ENCODE measurements at places on chromosomes 5 and 9.

- DNase-seq, result peak; percentile 5
Observed at GRCh38 chr9:95313010-95313498, 4.5 kb downstream of the FANCC start.

DNA sequence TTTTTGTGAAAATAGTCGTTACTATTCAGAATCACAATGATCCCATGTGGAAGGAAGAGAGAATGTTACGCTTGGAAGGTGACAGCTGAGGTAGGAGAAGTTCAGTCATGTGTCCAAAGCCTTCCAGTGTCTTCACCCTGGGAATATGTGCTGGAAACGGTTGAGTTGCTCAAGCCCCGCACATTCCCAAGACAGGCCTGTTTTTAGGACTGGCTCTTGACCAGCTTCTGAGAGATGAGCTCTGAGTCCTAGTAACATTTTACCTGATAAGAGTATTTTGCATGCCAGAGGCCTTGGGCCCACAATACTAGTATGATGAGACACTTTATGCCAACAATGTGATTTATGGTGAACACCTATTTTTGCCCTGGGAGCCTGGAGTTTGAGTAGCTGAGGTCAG lies 101.7 kb downstream of the LMNB1 start:
- DNase-seq, result no peak

DNA sequence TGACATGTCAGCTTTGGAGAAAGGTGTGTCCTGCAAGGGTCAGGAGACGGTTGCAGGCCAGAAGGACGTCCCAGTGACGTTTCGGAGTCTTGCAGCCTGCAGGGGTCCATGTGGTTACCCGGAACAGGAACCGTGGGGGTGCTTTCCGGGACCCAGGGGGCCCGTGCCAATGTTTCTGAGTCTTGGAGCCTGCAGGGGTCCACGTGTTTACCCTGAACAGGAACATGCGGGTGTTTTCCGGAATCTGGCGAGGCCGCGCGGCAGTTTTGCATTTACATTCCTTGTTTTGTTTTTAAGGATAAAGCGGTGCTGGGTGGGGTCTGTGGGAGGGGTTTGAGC lies 30.6 kb downstream of the NKD2 start:
- no peak for DNase-seq

DNA sequence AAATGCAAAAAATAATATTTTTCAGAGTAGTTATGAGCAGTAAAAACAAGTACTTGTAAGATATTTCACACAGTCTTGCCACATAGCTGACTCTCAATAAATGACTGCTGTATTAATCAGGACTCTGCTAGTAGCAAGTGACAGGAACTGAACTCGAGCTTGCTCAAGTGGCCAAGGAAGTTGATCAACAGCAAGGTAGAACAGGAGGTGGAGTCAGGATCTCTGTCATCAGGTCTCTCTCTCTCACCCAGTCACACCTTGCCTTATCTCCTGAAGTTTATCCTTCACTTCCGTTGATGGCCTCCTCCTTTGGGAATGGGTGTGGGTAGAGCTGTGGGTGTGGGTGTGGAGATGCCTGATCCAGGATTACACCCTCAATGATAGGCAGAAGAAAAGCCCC lies 107.0 kb downstream of the GPBP1 start:
- DNase-seq, result no peak

DNA sequence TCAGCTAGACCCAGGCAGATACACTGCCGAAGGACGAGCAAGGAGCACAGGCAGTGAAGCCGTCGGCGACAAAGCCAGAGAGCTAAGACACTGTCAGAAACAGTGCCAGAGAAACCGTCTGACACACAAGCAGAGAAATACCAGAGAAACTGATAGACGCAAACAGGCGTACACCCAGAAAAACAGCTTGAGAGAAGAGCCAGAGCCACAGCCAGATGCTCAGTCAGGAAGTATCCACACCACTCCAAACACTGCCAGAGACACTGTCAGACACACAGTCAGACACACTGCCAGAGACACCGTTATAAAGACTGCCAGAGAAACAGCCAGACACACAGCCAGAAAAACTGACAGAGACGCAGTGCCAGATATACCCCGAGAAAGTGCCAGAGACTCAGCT lies 19.1 kb downstream of the CNTFR start:
- no peak for DNase-seq

DNA sequence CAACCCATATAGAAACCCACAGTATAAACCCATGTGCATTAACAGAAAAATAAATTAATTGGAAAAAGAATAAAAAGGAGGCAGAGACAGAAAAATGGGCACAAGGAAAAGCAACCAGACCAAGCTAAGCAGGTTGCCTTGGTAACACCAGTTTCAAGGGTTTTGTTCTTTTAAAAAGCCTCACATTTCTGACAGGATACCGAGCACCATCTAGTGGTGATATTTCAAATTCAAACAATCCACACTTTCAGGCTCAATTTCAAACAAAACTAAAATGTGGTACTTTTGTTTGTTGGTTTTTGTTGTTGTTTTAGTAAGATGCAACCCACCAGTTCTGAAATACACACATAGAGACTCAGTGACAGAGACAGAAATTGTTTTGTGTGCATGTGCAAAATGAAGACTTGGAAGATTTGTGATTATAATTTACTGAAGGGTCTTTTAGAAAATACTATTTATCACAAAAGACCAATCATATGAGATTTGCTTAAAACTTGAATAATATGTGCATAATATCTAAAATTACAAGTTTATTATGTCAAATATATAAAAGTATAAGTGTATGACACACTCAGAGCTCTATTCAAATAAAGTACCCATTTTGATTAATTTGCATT lies 318.2 kb downstream of the SLCO4C1 start:
- DNase-seq, result no peak

DNA sequence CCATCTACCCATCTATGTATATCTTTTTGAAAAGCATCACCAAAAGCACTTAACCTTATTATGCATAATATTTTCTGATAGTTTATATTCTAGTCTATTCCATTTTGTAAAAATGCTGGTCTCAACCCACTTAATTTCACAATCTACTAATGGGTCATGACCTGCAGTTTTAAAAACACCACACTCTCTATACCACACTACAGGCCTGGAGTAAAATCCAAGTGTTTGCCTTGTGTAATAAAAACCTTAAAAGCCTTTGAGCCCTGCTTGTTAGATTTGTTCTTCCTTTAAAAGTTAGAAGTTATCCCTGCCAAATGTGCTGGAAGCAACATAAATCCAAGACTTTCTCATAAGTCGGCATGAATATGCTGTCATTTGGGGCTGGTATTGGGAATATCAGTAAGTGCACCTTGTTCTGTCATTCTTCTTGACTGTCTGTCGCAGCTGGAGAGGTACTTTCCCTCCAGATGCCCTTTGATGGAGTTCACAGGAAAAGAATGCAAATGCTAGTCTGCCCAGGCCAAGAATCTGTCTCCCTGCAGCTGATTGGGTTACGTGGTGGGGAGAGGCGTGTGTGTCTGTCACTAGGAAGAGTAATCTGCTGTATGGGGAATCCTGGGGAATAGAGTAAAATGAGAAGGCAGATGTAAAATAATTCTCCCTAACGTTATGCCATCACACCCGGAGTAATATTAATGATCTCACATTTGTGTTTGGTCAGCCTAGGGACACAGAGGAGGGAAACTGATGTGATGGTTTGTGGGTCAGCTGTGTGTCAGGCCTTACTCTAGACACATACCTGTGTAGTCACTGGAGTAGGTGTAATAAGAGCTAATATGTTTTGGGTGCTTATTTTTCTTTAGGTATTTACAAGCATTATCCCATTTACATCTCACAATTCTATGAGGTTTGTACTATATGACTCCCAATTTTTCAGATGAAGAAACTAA lies 79.4 kb downstream of the ZNF366 start:
- DNase-seq, result no peak

GRCh38 chr5:139914218-139914807 lies 118.7 kb downstream of the PSD2 start:
- DNase-seq, result no peak

GRCh38 chr5:135400866-135401265 lies 1.8 kb upstream of the MACROH2A1 start:
- no peak for DNase-seq

DNA sequence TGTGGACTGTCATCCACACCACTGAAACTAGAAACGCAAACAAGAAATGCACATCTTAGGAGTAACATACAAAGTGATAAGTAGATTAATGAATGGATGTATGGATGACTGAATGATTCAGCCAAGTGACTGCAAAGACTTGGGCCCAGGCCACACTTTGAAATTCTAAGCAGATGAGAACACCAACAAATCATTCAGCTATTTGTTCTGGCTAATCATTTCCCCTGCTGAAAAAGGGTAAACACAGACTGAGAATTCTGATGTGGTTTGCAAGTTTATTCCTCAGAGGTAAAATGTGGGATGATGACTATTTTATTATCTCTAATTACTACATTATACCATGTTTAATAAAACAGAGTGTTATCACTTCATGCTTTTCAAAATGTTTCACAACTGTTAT lies 163.2 kb upstream of the ADAMTS16 start:
- DNase-seq, result no peak

DNA sequence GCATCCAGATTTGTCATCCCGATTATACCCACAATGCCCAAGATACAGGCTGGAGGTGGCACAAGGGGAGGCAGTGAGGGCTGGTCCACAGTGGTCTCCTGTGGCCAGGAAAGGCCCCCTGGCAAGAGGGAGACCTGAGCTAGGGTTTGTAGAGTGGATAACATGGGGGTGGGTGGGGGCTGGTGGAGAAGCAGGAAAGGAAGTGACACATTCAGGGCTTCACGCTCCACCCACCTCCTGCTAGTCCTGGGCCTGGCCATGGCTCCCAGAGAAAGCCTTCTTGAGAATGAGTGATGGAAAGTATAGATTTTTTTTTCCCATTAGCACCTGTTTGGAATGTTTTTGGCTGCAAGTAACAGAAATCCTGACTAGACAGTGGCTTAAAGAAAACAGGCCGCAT lies 81.3 kb downstream of the ANKRD33B start:
- DNase-seq, result no peak

DNA sequence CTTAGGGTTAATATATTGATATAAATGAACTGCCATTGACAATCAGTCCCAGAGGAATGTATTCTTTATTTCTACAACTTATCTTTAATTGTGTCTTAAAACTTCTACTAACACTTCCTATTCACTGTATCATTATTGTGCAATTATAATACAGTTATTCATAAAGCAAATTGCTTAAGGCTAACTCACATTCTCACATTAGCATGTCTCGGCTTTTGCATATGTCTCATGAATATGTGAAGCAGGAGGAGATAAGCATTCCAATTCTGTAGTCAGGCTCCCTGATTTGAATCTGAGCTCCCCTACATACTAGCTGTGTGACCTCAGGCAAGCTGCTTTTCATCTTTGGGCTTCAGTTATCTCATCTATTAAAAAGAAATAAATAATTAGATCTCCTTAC lies 45.4 kb downstream of the PLGRKT start:
- DNase-seq, result no peak

DNA sequence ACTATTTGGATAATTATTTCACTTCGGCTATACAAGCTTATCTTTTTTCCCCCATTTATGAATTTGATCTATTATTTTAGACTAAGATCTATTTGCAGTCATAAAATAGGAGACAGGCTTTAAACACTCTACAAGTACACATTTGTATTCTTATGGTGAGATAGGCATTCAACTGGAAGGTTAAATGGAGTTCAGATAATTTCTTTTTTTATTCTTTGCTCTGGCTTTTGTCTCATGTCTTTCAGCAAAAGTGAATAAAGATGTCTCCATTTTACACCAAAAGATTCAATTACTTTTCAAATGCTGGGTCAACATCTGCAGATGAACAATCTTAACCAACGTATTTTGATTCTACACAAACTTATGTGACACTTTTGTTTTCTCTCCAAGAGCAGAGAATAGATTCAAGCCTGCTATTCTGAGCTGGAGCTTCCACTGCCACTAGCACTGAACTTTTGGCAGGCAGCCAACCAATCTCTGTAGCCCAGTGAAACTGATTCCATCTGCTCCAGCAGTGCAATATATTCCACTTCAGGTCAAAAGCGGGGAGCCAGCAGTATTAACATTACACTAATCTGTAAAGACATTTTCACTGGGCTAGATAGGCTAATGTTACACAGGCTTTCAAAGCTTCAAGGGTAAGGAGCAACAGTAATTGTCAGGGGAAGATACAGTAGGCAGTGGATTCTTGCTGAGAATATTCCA lies 452.0 kb upstream of the ZNF608 start:
- DNase-seq, result peak; percentile 26

DNA sequence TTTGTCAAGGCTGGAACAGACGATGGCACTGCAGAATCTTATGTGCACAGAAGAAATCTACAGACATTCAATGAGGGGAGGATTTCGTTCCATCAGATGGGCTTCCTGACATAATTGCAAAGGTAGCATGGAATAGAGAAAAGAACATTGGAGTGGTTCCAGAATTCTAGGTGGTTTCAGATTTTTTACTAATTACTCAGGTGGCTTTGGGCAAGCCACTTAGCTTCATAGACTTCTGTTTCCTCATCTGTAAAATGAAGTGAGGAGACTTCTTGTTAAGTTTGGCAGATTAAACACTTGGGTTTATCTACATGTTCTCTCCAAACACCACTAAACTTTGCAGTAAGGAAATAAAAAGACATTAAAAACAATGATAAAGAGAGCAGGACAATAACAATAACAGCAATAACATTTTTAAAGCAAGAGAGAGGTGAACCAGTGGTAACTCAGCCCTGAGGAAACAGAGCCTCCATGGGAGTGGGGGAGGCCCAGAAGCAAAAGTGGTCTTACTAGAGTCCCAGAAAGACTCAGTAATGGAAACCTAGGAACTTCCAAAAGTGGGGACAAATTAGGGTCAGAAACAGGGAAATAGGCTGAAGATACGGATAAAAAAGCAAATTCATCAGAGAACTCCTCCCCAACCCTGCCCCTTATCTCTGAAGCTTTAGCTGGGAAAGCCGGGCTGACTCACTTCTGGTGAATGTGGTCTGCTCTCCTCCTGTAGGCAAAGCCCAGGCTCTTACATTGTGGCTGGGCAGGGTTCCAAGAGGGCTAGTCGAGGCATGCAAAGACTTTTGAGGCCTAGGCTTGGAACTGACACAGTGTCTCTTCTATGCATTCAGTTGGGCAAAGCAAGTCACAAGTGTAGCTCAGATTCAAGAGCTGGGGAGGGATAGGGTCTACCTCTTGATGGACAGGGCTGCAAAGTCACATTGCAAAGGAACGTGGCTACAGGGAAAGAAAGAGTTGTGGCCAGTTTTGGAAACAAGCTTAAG lies 11.8 kb upstream of the ACTBL2 start:
- DNase-seq, result peak; percentile 94

DNA sequence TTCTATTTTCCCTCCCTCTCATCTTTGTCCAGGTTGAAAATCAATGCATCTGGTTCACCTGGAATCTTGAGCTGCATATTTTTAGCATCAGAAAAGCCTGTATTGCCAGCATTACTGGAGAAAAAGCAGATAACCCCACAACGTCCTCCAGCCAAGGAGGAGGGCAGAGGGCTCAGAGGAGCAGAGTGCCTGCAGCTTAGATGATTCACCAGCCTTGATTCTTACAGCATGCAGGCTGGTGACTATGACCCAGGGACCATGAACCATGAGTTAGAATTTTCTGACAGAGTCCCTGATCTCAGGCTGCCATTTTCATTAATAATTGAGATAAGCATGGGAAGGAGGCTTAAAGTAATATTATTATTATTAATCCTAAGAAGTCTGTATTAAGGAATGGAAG lies 278.2 kb downstream of the BRINP1 start:
- no peak for DNase-seq
